Thoracic aorta (tissue), 2 donors: ENCODE measurements at places on chromosomes 6 and 20. TPM values are rescaled to one million over a fixed set of nuclear protein-coding genes. Genes with fewer than 3 reads are reported as not detected.

GRCh38 chr6:154266560-154267099 lies 90.0 kb downstream of the IPCEF1 start:
- no peak for DNase-seq
- no peak overlapping the region for H3K4me3 ChIP-seq
- no peaks in the 10 kb centered on the region for H3K4me1 ChIP-seq
- H3K36me3 ChIP-seq: no peaks in the 10 kb centered on the region

Gene GTSF1L
- not detected for total RNA-seq

DNA sequence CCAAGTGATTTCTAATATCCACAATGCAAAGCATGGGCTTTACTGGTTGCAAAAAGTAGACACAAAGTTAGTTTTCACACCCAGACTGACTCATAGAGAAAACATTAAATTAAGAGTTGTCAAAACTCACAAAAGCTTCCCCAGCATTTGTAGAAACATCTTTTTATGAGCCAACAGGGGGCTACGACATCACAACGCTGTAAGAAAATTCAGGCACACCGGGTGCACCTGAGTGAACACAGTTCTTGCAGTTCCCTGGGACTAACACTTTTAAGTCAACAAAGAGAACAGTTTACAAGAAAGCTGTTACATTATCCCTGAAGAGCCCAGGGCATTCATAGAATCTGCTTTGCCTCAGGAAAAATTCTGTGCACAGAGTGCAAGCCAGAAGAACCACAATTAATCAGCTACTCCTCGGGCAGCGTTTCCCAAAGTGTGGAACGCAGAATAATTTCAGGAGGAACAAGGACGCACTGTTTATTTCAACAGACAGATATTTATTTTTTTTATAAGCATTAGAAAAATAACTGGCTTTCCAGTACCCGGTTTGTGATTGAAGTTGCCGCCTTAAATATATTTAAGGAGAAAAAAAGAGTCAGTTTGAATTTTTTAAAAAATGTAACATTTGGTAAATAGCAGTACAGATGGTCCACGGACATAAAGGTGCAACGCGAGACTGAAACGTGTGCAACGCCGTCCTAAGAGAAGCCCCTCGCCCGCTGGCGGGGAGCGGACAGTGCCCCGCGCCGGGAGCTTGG lies 1.2 kb downstream of the NCOA5 start:
- no peaks in the 10 kb centered on the region for H3K27me3 ChIP-seq
- peak overlapping the region; percentile 88 for H3K4me3 ChIP-seq
- H3K27ac ChIP-seq: peak overlapping the region; percentile 91
- H3K36me3 ChIP-seq: no peaks in the 10 kb centered on the region

GRCh38 chr6:82145926-82146452 lies 101.6 kb downstream of the IBTK start:
- peaks cover 7% of the 10 kb centered on the region for H3K4me1 ChIP-seq
- H3K4me3 ChIP-seq: no peak overlapping the region
- DNase-seq: no peak
- H3K27ac ChIP-seq: no peak overlapping the region
- no peaks in the 10 kb centered on the region for H3K27me3 ChIP-seq

Gene PI16
- 44.3 TPM for total RNA-seq

GRCh38 chr6:1153696-1154245 lies 158.1 kb upstream of the FOXQ1 start:
- no peak for DNase-seq
- no peaks in the 10 kb centered on the region for H3K4me1 ChIP-seq
- no peaks in the 10 kb centered on the region for H3K36me3 ChIP-seq
- H3K27me3 ChIP-seq: no peaks in the 10 kb centered on the region

GRCh38 chr6:4029687-4030086 lies 49.2 kb downstream of the FAM217A start:
- no peak overlapping the region for H3K27ac ChIP-seq
- peaks cover 7% of the 10 kb centered on the region for H3K36me3 ChIP-seq
- no peaks in the 10 kb centered on the region for H3K27me3 ChIP-seq
- H3K4me1 ChIP-seq: peaks cover 30% of the 10 kb centered on the region
- DNase-seq: no peak

- no peaks in the 10 kb centered on the region for H3K36me3 ChIP-seq
- H3K27me3 ChIP-seq: no peaks in the 10 kb centered on the region
- H3K4me1 ChIP-seq: peaks cover 10% of the 10 kb centered on the region
- no peak for DNase-seq
- H3K27ac ChIP-seq: no peak overlapping the region
Measured at GRCh38 chr20:61253640-61254511, 1.8 kb downstream of the CDH4 start.

Gene SLC35B3
- 12.0 TPM for total RNA-seq

Gene MUC21
- not detected for total RNA-seq

Gene LTA
- total RNA-seq: not detected

DNA sequence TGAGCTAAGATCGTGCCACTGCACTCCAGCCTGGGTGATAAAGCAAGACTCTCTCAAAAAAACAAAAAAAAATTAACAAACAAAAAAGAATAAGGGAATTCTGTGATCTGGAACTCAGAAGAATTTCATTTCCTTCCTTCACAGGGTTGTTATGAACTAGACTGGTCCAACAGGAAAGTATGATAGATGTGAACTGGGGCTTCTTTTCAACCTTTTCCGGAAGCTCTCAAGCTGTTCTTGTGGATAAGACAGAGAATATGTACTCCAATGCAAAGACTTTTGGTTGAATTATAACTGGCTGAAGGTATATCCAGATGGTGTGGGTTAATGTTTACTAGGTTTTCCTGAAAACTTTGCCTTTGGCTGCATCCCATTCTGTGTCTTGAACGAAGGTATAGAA lies 5.3 kb downstream of the RNF8 start:
- no peak overlapping the region for H3K27ac ChIP-seq
- no peak for DNase-seq
- H3K4me3 ChIP-seq: no peak overlapping the region
- peaks cover 11% of the 10 kb centered on the region for H3K4me1 ChIP-seq
- peaks cover 13% of the 10 kb centered on the region for H3K36me3 ChIP-seq
- H3K27me3 ChIP-seq: no peaks in the 10 kb centered on the region

- H3K27me3 ChIP-seq: no peaks in the 10 kb centered on the region
- no peak overlapping the region for H3K27ac ChIP-seq
- no peaks in the 10 kb centered on the region for H3K4me1 ChIP-seq
- DNase-seq: no peak
- peaks cover 13% of the 10 kb centered on the region for H3K36me3 ChIP-seq
Measured at GRCh38 chr6:116431964-116432595, 29.1 kb upstream of the CALHM6 start.

Gene NOX3
- total RNA-seq: not detected

GRCh38 chr6:137494988-137495702 lies 951 bp upstream of the OLIG3 start:
- peaks cover 47% of the 10 kb centered on the region for H3K4me1 ChIP-seq
- no peaks in the 10 kb centered on the region for H3K36me3 ChIP-seq
- peaks cover 40% of the 10 kb centered on the region for H3K27me3 ChIP-seq
- H3K4me3 ChIP-seq: peak overlapping the region; percentile 29
- no peak for DNase-seq

DNA sequence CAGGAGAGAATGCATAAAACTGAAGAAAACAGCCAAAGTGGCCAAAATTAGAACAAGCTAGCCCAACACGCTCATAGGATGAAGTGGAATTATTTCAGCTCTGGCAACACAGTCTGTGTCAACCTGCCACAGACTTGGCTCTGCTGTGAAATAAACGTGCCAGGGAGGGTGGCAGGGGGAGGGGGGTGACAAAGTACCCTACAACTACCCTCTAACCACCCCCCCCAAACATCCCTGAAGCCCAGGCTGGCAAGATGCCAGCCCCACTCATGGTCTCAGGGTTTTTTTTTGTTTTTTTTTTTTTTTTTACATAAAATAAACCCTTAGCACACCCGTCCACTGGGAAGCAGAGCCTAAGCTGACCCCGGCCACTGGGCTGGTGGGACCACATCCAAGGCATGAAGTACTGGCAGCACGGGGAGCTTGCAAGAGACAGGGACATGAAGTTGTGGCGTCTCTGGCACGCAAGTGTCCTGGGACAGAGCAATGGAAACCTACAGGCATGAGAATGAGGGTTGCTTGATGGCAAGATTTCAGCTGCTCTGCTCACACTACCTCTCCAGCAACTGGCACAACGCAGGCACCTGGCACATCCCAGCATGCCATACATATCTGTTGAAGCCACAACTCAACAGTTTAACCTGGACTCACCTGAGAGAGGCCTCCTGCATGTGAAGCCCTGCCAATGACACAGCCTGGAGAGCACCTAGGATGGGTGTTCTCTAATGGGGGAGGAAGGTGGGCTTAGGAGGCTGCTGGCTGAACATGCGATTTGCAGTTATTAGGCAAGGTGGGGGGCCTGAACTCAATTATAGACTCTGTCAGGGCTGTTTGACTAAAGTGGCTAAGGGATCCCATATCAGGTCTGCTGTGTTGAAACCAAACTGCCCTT lies 76.4 kb downstream of the TRAM2 start:
- H3K4me1 ChIP-seq: peaks cover 43% of the 10 kb centered on the region
- no peaks in the 10 kb centered on the region for H3K27me3 ChIP-seq
- peak overlapping the region; percentile 74 for H3K27ac ChIP-seq
- peak overlapping the region; percentile 14 for H3K4me3 ChIP-seq
- peaks cover 14% of the 10 kb centered on the region for H3K36me3 ChIP-seq

Gene SEL1L2
- total RNA-seq: not detected

Gene CRIP3
- not detected for total RNA-seq

GRCh38 chr6:120214088-120214499 lies 864.5 kb upstream of the MAN1A1 start:
- H3K4me1 ChIP-seq: no peaks in the 10 kb centered on the region
- H3K27ac ChIP-seq: no peak overlapping the region
- H3K36me3 ChIP-seq: no peaks in the 10 kb centered on the region
- H3K4me3 ChIP-seq: no peak overlapping the region

DNA sequence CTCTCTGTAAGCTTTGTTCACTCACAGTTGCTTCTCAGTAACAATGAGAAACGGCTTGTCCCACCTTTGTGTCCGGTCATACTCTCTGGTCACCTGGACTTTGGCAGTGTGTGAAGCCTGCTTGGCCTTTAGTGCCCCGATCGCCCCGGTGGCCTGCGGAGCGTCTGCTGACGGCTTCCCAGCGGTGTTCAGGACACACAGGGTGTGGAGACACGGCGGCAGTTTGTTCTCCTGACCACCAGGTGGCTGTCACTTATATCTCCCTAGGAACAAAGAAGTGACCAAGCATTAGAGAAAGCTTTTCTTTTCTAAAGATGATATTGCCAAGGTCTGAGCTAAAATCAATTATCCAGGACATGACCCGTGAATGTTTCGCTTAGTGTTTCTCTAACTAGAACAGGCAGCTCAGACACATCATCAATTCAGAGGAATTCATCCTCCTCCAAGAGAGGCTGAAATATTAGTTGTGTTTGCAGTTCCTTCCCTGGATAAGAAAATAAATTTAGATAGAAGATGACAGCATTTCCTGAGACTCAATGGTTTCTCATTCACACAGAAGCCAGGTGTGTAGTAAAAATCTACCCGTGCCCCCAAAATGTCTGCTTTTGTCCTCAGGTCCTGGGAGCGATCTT lies 167.4 kb upstream of the THBS2 start:
- no peaks in the 10 kb centered on the region for H3K36me3 ChIP-seq
- H3K4me3 ChIP-seq: no peak overlapping the region
- no peak for DNase-seq
- no peaks in the 10 kb centered on the region for H3K4me1 ChIP-seq
- no peak overlapping the region for H3K27ac ChIP-seq

GRCh38 chr20:34024723-34025351 lies 31.1 kb downstream of the RALY start:
- no peaks in the 10 kb centered on the region for H3K36me3 ChIP-seq
- H3K27me3 ChIP-seq: no peaks in the 10 kb centered on the region
- H3K4me1 ChIP-seq: peaks cover 48% of the 10 kb centered on the region
- DNase-seq: no peak
- H3K27ac ChIP-seq: no peak overlapping the region
- no peak overlapping the region for H3K4me3 ChIP-seq

Gene LCA5
- 7.0 TPM for total RNA-seq

GRCh38 chr6:155883334-155883731 lies 427.7 kb upstream of the NOX3 start:
- DNase-seq: no peak
- H3K27me3 ChIP-seq: no peaks in the 10 kb centered on the region
- H3K36me3 ChIP-seq: no peaks in the 10 kb centered on the region

- H3K36me3 ChIP-seq: no peaks in the 10 kb centered on the region
- no peak for DNase-seq
- H3K4me1 ChIP-seq: peaks cover 24% of the 10 kb centered on the region
- H3K27ac ChIP-seq: no peak overlapping the region
Measured at GRCh38 chr6:72783666-72784065, 161.8 kb downstream of the KCNQ5 start.

Gene HLA-DQB1
- total RNA-seq: 2.0 TPM

Gene GPLD1
- total RNA-seq: 22.3 TPM

DNA sequence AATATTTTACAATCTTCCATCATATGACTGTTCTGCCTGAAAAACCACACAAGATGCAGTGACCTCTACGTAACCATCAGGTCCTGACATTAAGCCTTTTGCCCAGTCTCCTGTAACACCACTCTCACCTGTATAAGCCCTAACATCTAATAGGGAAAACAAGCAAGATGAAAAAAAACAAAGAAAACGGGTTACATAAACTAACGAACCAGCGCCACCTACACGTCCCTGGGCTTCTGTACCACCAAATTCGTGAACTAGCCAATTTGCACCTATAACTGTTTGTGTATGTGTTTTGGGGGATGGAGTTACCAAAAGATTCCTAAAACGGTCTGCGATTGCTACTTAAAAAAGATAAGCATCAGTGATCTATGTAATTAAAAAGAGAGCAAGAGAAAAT lies 70.2 kb downstream of the BLOC1S5 start:
- H3K36me3 ChIP-seq: no peaks in the 10 kb centered on the region
- H3K27me3 ChIP-seq: no peaks in the 10 kb centered on the region
- no peak overlapping the region for H3K4me3 ChIP-seq
- no peak for DNase-seq
- H3K27ac ChIP-seq: no peak overlapping the region

DNA sequence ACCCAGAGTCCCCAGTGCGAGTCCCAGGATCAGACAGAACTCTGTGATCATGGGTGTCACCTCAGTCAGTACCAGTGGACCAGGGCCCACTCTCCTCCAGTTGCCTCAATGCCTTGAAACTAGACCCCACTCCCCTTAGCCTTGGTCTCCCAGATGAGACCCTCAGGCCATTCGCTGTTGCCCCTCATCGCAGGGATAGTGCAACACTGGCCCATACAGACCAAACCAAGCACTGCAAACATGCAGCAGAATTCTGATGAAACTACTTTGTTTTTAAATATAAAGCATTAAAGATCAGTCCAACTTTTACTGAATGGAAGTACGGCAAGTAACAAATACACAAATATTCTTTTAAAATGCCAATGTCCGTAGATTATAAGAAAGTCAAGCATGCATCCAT lies 101.2 kb upstream of the NT5E start:
- H3K4me1 ChIP-seq: no peaks in the 10 kb centered on the region
- DNase-seq: no peak
- H3K27ac ChIP-seq: peak overlapping the region; percentile 49
- no peaks in the 10 kb centered on the region for H3K27me3 ChIP-seq
- no peaks in the 10 kb centered on the region for H3K36me3 ChIP-seq

- H3K27me3 ChIP-seq: peaks cover 15% of the 10 kb centered on the region
- peaks cover 8% of the 10 kb centered on the region for H3K4me1 ChIP-seq
- DNase-seq: no peak
Measured at GRCh38 chr6:30461055-30461454, 28.3 kb upstream of the HLA-E start.

Gene CCDC170
- total RNA-seq: 0.81 TPM

Gene DZANK1
- total RNA-seq: 3.7 TPM
